Activated CD4-positive, alpha-beta T cell treated with anti-CD3 and anti-CD28 coated beads, Interleukin-2, amount 50 U/mL, for 48 hours (primary cell): ENCODE measurements at places on chromosomes 16 and 17.

DNA sequence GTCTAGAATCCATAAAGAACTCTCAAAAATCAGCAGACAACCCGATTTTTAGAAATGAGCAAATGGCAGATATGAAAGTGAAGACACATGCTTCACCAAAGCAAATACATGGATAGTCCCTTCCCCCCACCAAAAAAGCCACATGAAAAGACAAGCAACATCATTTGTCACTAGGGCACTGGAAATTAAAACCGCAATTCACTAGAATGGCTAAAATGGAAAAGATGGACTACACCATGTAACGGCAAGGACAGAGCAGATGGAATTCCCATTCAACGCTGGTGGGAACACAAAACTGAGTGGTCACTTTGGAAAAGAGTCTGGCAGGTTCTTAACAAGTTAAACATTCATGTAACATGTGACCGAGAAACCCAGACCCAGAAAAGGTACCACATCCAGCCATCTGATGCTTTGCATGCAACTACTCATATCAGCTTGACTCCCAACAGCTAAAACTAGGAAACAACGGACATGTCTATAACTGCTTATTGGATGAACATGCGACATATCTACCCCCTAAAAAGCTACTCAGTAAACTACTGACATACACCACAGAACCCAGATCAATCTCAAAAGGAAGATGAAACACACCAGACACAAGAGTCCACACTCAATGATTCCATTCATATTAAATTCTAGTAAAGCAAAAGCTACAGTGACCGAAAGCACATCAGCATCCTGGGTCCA, 132.6 kb downstream of the ZNF778 start:
- no peak for DNase-seq

DNA sequence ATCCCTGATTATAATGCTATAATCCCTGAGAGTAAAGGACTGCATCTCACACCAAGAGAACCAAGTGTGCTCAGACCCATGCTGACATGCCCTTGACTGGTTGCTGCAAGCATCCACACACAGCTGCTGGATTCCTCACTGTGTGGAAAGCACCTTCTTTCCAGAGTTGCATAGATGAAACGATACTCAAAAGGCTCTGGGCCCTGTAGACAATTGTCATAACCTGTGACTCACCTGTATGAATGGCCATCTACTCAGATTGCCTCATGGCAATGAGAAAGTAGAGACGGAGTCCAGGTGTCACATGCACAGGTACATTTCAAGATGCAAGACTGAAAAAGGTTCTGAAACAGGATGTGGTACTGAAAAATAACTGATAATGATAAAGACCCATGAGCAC, 58.1 kb downstream of the MPHOSPH6 start:
- no peak for DNase-seq

DNA sequence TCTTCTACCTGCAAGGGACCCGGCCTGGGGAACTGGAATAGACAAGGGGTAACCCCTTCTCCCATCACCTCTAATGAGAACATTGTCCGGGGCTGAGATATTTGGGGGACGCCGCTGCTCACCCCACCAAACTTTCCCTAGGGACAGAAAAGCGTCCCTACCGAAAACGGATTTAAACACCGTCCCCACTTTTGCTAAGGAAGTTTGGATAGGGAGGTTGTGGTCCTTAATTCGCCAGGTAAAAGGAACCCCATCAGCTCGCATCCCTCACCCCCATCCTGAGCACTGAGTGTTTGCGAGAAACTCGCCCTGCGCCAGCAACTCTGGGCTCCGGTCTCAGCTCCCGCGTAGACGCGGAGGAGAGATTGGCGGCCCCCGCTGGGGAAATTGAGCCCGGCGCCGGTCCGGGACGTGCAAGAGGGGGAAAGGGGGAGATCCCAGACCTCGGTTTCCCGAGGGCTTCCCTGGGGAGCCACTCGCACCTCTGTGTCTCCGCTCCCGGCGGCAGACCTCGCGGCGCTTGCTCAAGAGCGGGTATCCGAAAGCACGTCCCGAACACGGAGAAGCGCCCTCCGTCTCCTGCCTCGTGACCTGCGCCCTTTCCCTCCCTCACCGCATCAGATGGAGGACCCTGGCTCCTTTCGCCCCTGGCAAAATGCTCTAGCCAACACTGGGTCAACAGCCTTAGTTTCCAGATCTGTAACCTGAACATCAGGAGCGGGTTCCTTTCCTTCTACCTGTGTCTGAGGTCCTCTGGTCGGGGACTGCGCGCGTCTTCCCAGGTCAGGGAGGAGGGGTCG, 3.1 kb upstream of the SOX9 start:
- DNase-seq, result no peak

DNA sequence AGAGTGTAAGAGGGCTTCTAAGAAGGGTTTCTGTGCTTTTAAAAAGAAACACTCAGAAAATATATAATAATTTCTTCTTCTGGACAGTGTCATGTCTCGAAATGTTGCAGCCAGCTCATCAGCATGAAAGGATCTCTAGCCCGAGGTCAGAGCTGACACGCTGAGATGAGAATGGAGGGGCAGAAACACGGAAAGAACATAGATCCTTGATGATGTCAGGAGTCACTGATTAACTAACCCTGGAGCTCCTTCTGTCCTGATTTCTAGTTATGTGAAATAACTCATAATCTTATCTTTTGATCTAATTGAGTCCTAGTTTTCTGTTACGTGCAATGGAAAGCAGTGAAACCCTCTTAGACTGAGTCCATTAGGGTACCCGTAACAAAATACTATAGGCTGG, 10.3 kb upstream of the TOX3 start:
- DNase-seq, result no peak

DNA sequence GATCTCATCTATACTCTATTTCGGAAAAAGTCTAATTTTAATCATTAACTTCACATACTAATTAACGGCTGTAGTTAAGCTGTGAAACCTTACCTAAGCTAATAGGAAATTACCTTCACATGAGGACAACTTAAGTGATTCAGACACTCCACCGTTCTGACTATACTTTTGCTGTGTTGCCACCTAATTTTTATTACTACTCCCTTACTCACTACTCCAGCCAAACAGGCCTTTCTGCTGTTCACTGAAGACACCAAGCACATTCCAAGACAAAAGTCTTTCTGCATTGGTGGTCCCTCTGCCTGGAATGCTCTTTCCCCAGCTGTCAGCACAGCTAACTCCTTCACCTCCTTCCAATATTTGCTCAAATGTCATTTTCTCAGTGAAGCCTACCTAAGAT, 1.3 kb downstream of the CMTR2 start:
- no peak for DNase-seq

GRCh38 chr17:36889770-36890349, 47.4 kb upstream of the LHX1 start:
- DNase-seq, result no peak

GRCh38 chr17:40415390-40415789, 2.3 kb downstream of the TOP2A start:
- no peak for DNase-seq

DNA sequence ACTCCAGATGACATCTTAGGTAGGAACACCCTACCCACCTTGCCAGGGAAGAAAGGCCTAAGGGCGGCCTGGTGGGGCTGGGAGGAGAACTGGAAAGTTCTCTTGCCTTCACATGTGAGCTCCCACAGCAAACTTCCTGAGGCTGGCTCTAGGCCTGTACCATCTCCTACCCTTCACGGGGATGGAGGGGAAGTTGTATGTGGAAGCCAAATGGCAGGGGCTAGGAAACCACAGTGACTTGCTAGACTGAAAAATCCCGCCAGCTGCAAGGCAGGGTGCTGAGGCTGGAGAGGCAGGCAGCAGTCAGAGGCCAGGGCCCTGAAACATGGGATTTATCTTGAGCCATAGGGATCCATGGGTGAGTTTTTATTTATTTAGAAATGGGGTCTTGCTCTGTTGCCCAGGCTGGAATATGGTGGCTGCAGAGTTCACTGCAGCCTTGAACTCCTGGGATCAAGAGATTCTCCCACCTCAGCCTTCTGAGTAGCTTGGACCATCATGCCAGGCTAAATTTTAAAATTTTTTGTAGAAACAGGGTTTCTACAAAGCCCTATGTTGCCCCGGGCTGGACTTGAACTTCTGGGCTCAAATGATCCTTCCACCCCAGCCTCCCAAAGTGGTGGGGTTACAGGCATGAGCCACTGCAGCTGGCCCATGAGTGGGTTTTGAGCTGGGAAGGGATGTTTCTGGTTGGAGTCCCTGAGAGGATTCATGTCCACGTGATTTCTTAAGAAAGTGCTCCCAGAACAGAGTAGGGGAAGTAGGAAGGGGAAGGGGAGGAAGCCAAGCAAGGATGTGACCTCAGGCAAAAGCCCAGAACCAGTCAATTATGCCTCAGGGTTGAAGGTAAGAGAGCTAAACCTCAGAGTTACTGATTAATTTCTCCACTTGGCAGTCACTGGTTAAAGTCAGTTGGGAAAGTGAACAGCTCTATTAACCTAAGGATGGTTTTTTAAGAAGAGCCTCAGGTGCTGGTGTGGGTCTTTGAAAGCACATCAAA, 4.0 kb upstream of the KAT8 start:
- no peak for DNase-seq

DNA sequence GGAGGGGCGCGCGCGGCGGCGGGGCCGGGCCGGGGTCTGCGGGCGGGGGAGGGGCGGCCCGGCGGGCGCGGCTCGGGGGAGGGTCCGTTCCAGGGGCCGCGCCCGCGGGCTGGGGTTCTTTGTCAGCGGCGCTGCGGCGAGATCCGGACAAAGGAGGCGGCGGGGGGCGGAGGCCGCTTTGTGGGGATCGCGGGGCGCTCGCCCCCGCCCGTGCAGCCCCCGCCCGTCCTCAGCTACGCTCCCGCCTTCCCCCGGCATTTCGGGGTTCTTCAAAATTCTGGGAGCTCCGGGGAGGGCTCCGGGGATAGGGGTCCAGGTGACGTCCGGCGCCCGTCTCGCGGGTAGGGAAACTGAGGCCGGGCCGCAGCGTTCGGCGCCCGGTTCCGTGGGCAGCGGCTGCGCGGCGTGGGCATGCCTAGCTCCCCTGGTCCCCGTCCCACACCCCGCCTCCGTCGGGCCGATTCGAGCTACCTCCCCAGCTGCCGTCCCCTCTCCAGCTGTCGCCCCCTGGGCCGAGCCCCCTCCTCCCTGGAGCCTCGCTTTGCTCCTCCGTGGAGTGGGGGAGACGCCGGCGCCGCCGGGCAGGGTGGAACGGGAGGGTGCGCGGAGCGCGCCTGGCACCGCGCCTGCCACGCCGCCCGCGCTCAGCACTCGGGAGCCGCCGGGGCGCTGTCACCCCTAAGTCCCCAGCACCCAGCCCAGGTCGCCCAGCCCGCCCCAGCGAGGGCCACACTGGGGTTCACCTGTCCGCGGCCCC, 546 bp downstream of the SNN start:
- no peak for DNase-seq

GRCh38 chr16:89145406-89146161, 26.0 kb upstream of the CDH15 start:
- DNase-seq, result no peak
